Prostate gland (tissue), 2 donors: ENCODE measurements at places on chromosomes 12 and 14.

- DNase-seq, result no peak
These were observed 11.0 kb upstream of the JPH4 start for GRCh38 chr14:23589606-23590005.

DNA sequence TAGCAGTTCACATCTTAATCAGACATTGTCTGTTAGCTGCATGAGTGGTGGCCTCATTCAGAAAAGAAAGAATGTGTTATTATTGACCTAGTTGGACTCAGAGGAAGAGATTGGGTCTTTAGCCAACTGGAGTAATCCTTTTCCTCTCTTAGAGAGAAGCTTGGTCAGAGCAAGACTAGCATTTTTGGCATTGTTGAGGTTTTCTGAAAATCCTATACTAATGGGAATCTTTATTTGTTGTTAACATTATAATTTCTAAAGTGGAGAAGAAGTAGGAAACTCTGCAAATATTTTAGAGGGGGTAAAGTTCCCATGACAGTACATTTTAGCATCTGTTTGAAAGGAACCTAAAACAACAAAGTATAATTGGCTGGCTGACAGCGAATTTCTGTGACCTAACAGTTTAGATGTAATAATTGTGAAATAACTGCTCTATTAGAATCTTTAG is 9.7 kb downstream of the TOX4 start:
- no peak for DNase-seq

- peak; percentile 68 for DNase-seq
These were observed 51.4 kb downstream of the A2M start for GRCh38 chr12:9064201-9064814.

DNA sequence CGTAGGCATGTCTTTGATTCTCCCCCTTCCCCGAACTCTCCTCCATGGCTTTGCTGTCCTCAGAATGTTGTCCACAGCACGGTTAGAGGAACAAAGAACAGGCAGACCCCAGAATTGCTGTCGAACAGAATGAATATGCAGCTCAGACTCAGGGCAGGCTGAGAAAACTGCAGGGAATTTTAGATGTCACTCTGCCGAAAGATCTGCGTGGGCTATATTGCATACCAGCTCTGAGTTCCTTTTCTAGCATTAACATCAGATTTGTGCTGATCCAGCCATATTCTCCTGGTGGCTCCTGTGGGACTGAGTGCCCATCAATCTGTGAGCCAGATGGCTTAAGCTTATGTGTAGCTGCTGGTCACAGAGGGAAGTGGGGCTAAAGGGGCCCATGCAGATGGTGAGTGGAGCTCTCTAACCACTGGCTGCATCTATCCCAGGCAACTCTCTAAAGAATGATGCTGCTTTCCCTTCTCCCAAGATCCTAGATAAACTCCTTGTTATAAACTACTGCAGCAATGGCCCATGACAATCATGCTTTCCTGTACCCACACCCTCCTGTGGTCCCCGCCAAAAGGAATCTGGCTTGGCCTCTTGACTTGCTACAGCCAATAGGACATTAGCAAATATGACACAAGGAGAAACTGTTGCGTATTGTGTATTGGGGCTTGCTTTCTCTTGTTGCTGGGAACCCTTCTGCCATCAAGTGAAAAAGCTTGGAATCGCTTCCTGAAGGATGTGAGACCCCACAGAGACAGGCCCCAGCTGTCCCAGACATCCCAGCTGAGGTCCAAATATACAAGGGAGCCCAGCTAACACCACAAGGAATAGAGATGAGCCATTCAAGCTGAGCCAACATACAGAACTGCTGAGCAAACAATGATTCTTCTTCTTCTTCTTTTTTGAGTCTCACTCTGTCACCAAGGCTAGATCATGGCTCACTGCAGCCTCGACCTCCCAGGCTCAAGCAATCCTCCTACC is 101.3 kb downstream of the FOXN3 start:
- DNase-seq, result no peak

- DNase-seq, result peak; percentile 61
These were observed 20.5 kb upstream of the FAM181A start for GRCh38 chr14:93906341-93907329.

GRCh38 chr12:128268379-128268995 is 1.5 kb downstream of the TMEM132C start:
- DNase-seq, result no peak

GRCh38 chr12:7747246-7747645 is at the start of gene CLEC4C:
Gene CLEC4C (minus strand): TSS chr12:7747375. CDS start chr12:7747348, 27 bp downstream.
- DNase-seq, result no peak

GRCh38 chr14:27890259-27890658 is 876.3 kb upstream of the FOXG1 start:
- no peak for DNase-seq

DNA sequence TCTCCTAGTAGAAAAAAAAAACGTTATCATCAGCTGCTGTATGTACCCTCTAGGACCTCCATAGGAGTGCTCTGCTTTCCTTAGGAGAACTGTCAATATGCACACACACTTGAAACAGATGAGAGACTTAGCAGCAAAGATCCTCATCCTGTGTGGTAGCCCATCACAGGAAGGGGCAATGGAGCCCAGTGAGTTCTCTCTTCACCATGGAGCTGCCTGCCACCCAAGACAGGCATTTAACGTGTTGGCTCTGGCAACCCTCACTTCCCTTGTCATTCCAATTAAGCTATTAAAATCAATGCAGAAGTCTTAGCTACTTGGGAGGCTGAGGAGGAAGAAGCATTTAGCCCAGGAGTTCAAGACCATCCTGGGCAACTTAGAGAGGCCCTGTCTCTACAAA is 64.8 kb upstream of the PLEKHA5 start:
- no peak for DNase-seq

DNA sequence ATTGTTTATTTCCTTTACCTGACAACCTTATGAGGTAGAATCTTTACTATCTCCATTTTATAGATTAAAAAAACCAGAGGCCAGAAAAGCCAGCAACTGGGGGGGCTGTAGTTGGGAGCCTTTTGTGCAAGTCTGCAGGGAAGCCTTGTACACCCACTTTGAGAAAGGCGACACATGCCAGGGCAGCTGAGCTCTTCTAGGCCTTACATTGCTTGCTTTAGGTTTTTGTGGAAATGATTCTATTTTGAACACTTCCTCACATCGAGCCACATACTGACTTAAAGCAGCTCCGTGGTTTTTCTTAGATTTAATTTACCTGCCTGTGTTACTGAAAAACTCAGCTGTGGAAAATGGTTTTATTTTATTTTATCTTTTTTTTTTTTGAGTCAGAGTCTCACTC is 34.6 kb downstream of the EP400 start:
- DNase-seq, result no peak

DNA sequence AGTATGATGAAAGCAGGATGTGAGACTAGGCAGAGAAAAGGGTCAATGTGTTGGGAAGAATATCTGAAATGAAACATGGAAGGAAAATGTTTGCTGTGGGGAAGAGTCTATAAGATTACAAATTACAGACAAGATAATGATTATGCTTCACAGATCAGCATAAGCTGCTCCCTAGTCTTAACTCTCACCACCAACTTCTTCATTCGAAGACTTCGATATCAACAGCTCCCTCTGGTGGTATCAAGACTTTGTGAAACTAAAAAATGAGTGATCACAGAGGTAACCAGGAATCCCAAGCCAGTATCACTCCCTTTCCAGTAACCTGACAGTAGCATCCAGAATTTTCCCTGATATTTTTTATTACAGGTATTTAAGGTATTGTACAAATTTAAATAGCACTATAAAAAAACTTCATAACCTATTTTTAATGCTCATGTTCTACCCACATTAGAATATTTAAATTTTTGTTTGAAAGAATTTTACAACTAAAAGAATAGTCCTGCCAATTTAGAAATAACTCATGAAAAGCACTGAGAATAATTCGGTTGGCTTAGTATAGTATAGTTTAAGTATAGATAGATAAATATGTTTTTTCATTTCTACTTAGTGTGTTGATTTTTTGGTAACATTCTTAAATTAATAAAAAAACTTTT is 84.4 kb downstream of the C2CD5 start:
- DNase-seq, result peak; percentile 32

GRCh38 chr14:89848165-89848564 is 106.4 kb downstream of the EFCAB11 start:
- no peak for DNase-seq

GRCh38 chr14:58830121-58830520 is 192.4 kb downstream of the DACT1 start:
- no peak for DNase-seq
